ENCODE measurements at places on chromosomes 13 and 19.

DNA sequence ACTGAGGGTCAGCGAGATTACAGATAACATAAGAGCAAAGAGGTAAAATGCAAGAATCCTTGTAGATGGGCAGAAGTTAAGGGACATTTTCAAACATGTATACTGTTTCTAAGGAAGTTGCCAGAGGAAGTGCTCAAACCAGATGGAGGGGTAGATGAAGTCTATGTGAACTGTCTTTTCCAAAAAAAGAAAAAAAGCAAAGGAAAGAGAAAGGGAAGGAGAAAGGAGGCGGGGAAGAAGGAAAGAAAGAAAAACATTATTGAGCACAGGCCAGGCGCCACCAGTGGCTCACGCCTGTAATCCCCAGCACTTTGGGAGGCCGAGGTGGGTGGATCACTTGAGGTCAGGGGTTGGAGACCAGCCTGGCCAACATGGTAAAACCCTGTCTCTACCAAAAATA is 5.3 kb downstream of the DMAC2 start:
- no peak for DNase-seq

DNA sequence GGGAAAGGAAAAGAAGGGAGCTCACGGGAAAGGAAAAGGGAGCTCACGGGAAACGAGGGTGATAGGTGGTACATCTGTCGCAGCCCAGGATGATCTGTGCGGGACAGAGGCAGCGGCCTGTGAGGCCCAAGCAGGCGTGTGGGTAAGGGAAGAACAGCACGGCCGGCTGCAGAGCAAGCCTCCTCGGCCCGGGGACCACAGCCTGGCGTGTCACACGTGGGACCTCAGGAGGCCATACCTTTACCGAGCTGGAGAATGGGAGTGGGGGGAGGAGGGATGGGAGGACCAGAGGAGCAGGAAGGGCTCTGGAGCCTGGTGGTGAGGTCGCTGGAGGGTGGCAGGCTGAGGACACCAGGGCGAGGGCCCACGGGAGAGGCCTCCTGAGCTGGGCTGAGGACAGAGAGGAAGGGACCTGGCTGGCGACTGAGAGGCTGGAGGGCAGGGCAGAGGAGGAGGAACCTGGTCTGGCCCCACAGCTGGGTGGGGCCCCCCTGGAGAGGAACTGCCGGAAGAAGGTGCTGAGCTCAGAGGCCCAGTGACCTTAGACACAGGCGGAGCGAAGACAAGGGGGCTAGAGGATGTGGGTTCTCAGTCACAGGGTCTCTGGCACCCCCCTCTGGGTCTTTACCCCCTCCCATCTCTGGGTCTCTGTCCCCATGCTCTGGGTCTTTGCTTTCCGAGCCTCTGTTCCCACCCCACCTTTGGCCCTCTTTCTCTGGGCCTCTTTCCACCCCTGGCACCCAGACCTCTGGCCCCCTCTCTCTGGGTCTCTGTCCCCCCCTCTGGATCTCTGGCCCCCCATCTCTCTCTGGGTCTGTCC is 2.9 kb upstream of the FTL start:
- no peak for DNase-seq

GRCh38 chr13:52849291-52850071 is 1.0 kb upstream of the PCDH8 start:
- DNase-seq = no peak

DNA sequence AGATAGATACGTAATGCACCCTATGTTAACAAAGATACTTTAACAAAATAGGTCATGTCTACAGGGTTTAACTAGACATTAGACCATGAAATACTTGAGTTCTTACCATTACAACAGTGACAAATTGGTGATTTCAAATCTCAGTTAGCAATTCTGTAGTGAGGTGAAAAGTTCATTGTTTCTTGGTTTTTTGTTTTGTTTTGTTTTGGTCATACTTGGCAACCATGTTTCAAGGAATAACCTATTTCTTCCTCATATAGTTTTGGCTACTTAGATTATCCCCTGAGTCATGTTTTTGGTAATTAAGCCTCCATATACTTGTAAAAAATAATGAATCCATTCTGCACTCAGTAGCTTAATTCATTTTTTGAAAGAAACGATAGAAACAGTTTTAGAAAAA is 1200.4 kb downstream of the DIAPH3 start:
- no peak for DNase-seq

GRCh38 chr13:48569104-48569666 is 36.3 kb upstream of the RCBTB2 start:
- no peak for DNase-seq

DNA sequence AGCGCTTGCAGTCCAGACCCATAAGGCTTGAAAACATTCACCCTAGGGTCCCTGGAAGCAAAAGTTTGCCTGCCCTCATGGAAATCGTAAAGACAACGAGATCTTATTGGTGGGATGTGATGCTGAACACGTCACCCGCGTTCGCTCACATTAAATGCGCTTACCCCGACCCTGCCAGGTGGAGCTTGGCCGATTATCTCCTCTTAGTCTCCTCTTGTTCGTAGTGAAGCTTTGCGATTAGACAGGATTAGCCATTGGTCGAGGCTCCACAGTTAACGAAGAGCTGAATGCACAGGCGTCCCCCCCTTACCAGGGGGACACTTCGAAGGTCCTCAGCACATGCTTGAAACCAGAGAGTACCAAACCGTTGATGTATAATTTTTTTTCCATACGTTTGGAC is 16.0 kb upstream of the KDM4B start:
- DNase-seq = no peak

- no peak for DNase-seq
These were observed 29.1 kb downstream of the ATP12A start for GRCh38 chr13:24709186-24709913.

DNA sequence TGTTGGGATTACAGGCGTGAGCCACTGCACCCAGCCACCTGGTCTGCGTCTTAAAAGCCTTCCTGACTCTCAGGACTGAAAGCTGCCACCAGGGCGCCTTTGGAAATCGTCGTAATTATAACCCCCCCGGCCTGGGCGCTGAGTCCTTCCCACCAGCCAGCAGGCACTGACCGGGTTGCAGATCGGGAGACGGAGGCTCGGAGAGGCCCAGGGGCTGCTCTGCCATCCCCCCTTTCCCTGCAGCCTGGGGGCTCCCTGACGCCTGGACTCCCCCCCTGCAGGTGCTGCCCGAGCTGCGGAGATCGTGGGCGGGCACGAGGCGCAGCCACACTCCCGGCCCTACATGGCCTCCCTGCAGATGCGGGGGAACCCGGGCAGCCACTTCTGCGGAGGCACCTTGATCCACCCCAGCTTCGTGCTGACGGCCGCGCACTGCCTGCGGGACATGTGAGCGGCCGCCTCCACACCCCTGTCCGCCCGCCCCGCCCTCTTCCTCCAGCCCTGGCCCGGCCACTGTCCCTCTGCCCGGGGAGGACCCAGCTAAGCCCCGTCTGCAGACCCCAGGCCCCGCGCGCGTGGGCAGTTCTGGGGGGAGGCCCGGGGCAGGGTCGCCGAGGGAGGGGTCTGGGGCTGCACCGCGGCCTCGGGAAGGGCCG is 2.5 kb downstream of the PRTN3 start:
- no peak for DNase-seq

DNA sequence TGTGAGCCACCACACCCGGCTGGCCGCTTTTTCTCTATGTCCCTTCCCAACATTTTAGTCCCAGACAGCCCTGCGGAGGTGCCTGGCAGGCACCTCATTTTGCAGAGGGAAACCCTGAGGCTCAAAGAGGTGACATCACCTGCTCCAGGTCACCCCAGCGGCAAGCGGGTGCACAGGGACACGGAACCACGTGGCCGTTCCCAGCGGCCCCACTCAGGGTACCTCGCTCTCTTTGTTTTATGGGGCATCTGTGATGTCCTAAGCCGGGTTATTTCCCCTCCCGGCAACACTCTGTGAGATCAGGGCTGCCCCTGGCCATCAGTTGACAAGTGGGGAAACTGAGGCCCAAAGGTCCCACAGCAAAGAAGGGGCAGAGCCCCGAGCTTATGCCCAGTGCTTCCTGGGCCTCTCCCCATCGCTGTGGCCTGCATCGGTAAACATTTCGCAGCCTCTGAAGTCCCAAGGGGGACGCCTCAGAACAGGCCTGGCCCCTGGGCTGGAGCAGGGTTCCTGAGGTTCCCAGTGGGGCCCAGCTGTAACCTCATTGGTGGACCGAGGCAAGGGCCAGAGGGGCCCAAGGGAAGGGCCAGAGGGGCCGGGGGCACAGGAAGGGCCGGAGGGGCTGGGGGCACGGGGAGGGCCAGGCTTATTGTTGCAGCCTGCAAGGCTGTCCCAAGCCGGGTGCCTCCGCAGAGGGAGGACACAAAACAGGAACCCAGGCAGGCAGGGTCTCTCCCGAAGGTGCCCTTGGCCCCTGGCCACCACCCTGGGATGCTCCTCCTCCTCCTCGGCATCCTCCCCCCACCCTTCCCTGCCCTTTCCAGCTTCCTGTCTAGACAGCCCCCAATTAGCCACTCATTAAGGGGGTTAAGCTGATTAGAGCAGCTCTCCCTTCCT is 39.0 kb downstream of the SMIM24 start:
- DNase-seq = no peak

All from HS-27A (cell line).